ENCODE measurements at places on chromosomes 12 and 14. TPM values are rescaled to one million over a fixed set of nuclear protein-coding genes. Genes with fewer than 3 reads are reported as not detected.

The PSMC1 gene
- polyA plus RNA-seq = 111 TPM

The ACVRL1 gene
- polyA plus RNA-seq = not detected

The NABP2 gene
- 4.6 TPM for polyA plus RNA-seq

The KIF26A gene
- polyA plus RNA-seq = not detected

The REM2 gene
- polyA plus RNA-seq = 1.0 TPM

The NRL gene
- polyA plus RNA-seq = 1.5 TPM

The MGAT4C gene
- not detected for polyA plus RNA-seq

The TMEM253 gene
- not detected for polyA plus RNA-seq

The KDM5A gene
- 76.6 TPM for polyA plus RNA-seq

The MSI1 gene
- polyA plus RNA-seq = not detected

The ABCB9 gene
- 0.99 TPM for polyA plus RNA-seq

The LDHB gene
- 1,224 TPM for polyA plus RNA-seq

The ANO2 gene
- polyA plus RNA-seq = not detected

The LMNTD1 gene
- polyA plus RNA-seq = not detected

The PTPN21 gene
- polyA plus RNA-seq = not detected

The OR6C2 gene
- not detected for polyA plus RNA-seq

The PIANP gene
- polyA plus RNA-seq = 0.77 TPM

The SERPINA9 gene
- not detected for polyA plus RNA-seq

The FAM90A1 gene
- polyA plus RNA-seq = 0.12 TPM

The LMO3 gene
- polyA plus RNA-seq = not detected

The HOXC9 gene
- not detected for polyA plus RNA-seq

The SIX6 gene
- not detected for polyA plus RNA-seq

The BRF1 gene
- 13.0 TPM for polyA plus RNA-seq

The RFLNA gene
- not detected for polyA plus RNA-seq

The OTOGL gene
- not detected for polyA plus RNA-seq

The NTS gene
- not detected for polyA plus RNA-seq

The SP1 gene
- 6.6 TPM for polyA plus RNA-seq

The KRT4 gene
- polyA plus RNA-seq = not detected

The STYK1 gene
- 2.1 TPM for polyA plus RNA-seq

The KCNJ8 gene
- polyA plus RNA-seq = not detected
